Activated T-cell treated with anti-CD3 and anti-CD28 coated beads, Interleukin-2, amount 50 U/mL, for 72 hours (primary cell): ENCODE measurements at places on chromosomes 16 and 17.

DNA sequence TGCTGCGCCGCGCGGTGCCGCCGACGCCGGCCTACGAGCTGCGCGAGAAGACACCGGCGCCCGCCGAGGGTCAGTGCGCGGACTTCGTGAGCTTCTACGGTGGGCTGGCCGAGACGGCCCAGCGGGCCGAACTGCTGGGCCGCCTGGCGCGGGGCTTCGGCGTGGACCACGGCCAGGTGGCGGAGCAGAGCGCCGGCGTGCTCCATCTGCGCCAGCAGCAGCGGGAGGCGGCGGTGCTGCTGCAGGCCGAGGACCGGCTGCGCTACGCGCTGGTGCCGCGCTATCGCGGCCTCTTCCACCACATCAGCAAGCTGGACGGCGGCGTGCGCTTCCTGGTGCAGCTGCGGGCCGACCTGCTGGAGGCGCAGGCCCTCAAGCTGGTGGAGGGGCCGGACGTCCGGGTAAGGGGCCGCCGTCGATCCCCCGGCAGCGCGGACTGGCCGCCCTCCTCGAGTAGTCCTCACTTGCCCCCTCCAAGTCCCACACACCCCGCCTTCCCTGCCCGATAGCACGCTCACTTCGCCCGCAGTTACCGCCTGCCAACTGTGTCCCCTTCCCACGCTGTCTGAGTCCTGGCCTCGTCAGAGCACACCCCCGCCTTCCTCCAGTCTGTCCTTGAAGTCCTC lies 470 bp downstream of the MLYCD start:
- no peaks in the 10 kb centered on the region for H3K27me3 ChIP-seq
- peaks cover 31% of the 10 kb centered on the region for H3K4me1 ChIP-seq
- H3K4me3 ChIP-seq: peak overlapping the region; percentile 95
- H3K27ac ChIP-seq: peak overlapping the region; percentile 72

DNA sequence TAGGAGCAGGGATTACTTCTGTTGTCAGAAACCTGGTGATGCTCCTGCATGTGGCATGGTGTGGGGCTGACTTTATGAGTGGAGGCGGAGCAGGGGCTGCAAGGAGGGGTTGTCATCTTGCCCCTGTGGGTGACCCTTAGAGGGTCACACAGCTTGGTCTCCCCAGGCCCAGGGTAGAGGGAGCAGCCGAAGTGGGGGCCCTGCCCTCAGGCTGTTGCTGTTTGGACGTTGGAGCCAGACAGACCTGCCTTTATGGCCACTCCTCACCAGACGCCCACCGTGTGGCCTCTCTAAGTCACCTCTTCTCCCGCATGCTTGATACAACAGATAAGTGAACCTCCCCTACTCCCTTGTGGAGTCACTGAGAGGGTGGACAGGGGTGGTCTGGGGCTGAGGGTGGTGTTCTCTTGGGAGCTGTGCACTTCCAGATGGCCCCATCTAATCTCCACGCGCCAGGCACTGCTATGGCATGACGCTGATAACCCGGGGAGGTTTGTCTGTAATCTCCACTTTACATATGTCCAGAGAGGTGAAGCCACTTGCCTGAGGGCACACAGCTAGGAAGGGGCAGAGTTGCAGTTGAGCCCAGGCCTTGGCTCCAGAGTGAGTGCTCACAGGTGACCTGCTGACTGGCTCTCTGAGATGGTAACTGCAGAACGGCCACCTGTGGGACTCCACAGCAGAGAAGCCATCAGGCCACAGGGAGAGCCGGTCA lies 10.0 kb downstream of the MAP2K3 start:
- DNase-seq: no peak
- no peak overlapping the region for H3K27ac ChIP-seq
- H3K4me1 ChIP-seq: peaks cover 7% of the 10 kb centered on the region
- H3K27me3 ChIP-seq: no peaks in the 10 kb centered on the region
- H3K4me3 ChIP-seq: no peak overlapping the region

GRCh38 chr16:3952737-3953131 lies 72.2 kb upstream of the CREBBP start:
- DNase-seq: no peak
- H3K27me3 ChIP-seq: peaks cover 54% of the 10 kb centered on the region
- no peak overlapping the region for H3K27ac ChIP-seq

DNA sequence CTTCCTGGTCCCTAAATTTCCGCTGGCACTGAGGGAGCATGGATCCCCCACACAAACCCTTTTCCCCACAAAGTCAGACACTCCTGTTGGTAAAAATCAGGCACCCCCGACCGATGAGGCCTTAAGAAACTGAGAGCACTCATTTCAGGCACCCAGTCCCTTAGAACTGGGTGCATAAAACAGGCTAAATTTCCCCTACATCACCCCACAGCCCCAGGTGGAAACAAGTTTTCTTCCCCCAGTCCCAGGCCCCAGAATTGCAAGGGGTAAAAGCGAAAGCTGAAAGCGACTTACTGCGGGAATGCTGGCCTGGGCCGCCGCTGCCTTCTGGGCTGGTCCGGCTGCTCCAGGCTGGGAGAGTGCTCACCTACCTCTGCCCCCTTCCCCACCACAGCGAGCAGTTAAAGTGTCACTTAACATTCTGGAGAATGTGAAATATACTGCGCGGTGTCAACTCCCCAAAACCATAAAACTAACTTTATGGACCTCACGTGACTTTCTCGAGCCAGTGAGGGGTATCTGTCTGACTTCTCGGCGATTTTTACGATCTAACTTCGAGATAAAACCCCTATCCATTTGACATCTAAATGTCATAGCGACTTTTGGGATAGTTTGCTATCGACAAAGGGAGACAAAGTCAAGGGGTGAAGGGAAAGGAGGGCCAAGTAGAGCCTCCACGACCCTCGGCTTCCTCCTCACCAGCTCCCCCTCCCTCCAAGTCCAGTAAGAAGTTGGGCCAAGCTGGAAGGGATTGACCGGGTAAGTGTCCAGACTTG lies at the start of gene HOXB3:
TSS of gene HOXB3 (minus strand) at position 411 of the 776 bp plus-strand sequence. CDS start 37,767 bp downstream, outside the sequence.
- peaks cover 95% of the 10 kb centered on the region for H3K27me3 ChIP-seq
- peaks cover 52% of the 10 kb centered on the region for H3K4me1 ChIP-seq

GRCh38 chr16:28910086-28911031 lies 14.7 kb downstream of the RABEP2 start:
- H3K36me3 ChIP-seq: peaks cover 1% of the 10 kb centered on the region
- no peak for DNase-seq
- H3K27me3 ChIP-seq: no peaks in the 10 kb centered on the region
- H3K4me3 ChIP-seq: no peak overlapping the region

GRCh38 chr17:70116919-70117318 lies 41.9 kb downstream of the KCNJ16 start:
- H3K4me3 ChIP-seq: no peak overlapping the region
- H3K27me3 ChIP-seq: peaks cover 24% of the 10 kb centered on the region
- no peaks in the 10 kb centered on the region for H3K36me3 ChIP-seq

GRCh38 chr16:31535737-31536136 lies 8.0 kb downstream of the AHSP start:
- no peak overlapping the region for H3K4me3 ChIP-seq
- no peak for DNase-seq
- peaks cover 32% of the 10 kb centered on the region for H3K27me3 ChIP-seq
- H3K36me3 ChIP-seq: no peaks in the 10 kb centered on the region
- peaks cover 6% of the 10 kb centered on the region for H3K4me1 ChIP-seq

GRCh38 chr17:3027786-3028532 lies 35.4 kb downstream of the OR1D5 start:
- H3K36me3 ChIP-seq: peaks cover 8% of the 10 kb centered on the region
- H3K27ac ChIP-seq: no peak overlapping the region
- H3K4me3 ChIP-seq: no peak overlapping the region
- no peaks in the 10 kb centered on the region for H3K27me3 ChIP-seq

GRCh38 chr17:49021095-49021767 lies 24.0 kb downstream of the IGF2BP1 start:
- peaks cover 4% of the 10 kb centered on the region for H3K27me3 ChIP-seq
- DNase-seq: no peak
- H3K36me3 ChIP-seq: no peaks in the 10 kb centered on the region
- H3K4me3 ChIP-seq: no peak overlapping the region

- H3K27me3 ChIP-seq: peaks cover 5% of the 10 kb centered on the region
- no peak overlapping the region for H3K27ac ChIP-seq
- no peaks in the 10 kb centered on the region for H3K36me3 ChIP-seq
- no peak for DNase-seq
- H3K4me1 ChIP-seq: peaks cover 6% of the 10 kb centered on the region
Measured at GRCh38 chr17:37691807-37692206, 48.6 kb upstream of the DDX52 start.

DNA sequence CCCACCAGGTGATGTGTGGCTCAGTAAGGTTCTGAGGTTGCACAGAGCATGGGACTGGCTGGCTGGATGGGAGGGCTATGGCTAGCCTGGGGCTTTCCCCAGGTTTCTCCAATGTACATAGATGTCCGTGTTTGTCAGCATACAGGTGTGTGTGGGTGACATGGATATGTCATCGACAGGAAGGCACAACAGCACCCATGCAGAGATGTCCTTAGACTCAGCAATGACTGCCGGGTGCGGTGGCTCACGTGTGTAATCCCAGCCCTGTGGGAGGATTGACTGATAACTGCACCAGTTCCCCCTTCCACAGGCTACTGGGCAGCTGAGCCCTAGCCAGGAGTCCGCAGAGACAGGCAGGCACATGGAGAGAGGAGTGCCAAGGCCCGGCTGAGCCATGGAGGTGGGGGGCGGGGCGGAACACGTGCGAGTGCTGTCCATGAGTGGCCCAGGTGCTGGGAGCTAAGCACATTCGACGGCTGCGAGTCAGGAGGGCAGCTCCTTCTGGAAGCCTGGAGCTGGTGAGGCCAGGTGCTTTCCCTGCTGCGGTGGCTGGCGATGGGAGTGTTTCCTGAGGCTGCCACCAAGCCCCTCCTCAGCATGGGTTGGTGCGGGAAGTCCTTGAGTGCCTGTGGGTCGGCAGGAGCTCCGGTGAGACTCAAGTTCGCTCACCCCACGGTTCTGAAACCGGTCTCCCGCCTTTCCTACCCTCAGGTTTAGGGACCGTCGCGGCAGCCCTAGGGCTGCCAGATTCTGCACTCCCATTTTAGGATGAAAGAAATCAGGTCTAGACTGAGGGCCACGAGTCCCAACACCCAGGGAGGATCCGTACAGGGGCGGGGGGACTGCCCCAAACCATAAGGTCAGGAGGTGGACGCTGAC lies 858 bp upstream of the ASPSCR1 start:
- H3K36me3 ChIP-seq: peaks cover 3% of the 10 kb centered on the region
- H3K4me3 ChIP-seq: peak overlapping the region; percentile 99
- H3K4me1 ChIP-seq: peaks cover 40% of the 10 kb centered on the region
- peak overlapping the region; percentile 91 for H3K27ac ChIP-seq

GRCh38 chr17:1796800-1797199 lies 32.9 kb downstream of the SMYD4 start:
- H3K27me3 ChIP-seq: no peaks in the 10 kb centered on the region
- H3K4me1 ChIP-seq: no peaks in the 10 kb centered on the region
- DNase-seq: no peak
- peaks cover 1% of the 10 kb centered on the region for H3K36me3 ChIP-seq
- no peak overlapping the region for H3K27ac ChIP-seq
- no peak overlapping the region for H3K4me3 ChIP-seq

- H3K27ac ChIP-seq: no peak overlapping the region
- DNase-seq: no peak
- H3K36me3 ChIP-seq: no peaks in the 10 kb centered on the region
- no peaks in the 10 kb centered on the region for H3K27me3 ChIP-seq
- no peak overlapping the region for H3K4me3 ChIP-seq
Measured at GRCh38 chr16:16175296-16175695, 48.0 kb downstream of the ABCC6 start.

GRCh38 chr17:44530896-44531418 lies 26.3 kb upstream of the FZD2 start:
- H3K4me3 ChIP-seq: no peak overlapping the region
- H3K4me1 ChIP-seq: peaks cover 9% of the 10 kb centered on the region
- no peak overlapping the region for H3K27ac ChIP-seq
- no peaks in the 10 kb centered on the region for H3K27me3 ChIP-seq
- no peak for DNase-seq

DNA sequence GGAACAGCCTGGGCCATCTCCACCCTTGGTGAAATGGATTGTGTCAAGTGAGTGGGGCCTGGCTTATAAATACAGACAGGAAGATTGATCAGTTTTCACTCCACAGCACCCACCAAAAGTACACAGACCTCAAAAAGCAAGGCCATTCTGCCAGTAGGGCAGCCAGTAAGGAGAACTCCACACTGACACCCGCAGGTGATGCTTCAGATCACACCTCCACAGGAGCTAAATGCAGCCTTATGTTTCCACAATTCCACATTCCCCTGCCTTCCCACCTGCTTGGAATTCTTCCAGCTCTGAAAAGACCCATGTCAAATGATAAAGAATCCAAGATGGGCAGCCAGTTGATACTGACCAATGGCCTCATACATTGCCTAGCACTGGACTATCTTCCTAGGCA lies 191.1 kb downstream of the ZFHX3 start:
- peaks cover 7% of the 10 kb centered on the region for H3K27me3 ChIP-seq
- DNase-seq: peak; percentile 19
- H3K4me1 ChIP-seq: peaks cover 5% of the 10 kb centered on the region

GRCh38 chr16:80375973-80376372 lies 164.8 kb upstream of the DYNLRB2 start:
- no peak for DNase-seq
- H3K4me1 ChIP-seq: no peaks in the 10 kb centered on the region
- H3K4me3 ChIP-seq: no peak overlapping the region
- no peaks in the 10 kb centered on the region for H3K27me3 ChIP-seq

GRCh38 chr16:3362931-3363330 lies 7.2 kb downstream of the OR2C1 start:
- H3K4me1 ChIP-seq: peaks cover 14% of the 10 kb centered on the region
- peaks cover 19% of the 10 kb centered on the region for H3K36me3 ChIP-seq
- H3K4me3 ChIP-seq: no peak overlapping the region
- peaks cover 9% of the 10 kb centered on the region for H3K27me3 ChIP-seq
- no peak overlapping the region for H3K27ac ChIP-seq
- no peak for DNase-seq

GRCh38 chr17:31733326-31733725 lies 125.7 kb downstream of the COPRS start:
- H3K4me3 ChIP-seq: no peak overlapping the region
- H3K4me1 ChIP-seq: no peaks in the 10 kb centered on the region
- H3K27me3 ChIP-seq: peaks cover 4% of the 10 kb centered on the region
- no peak for DNase-seq
- H3K36me3 ChIP-seq: no peaks in the 10 kb centered on the region
- no peak overlapping the region for H3K27ac ChIP-seq

DNA sequence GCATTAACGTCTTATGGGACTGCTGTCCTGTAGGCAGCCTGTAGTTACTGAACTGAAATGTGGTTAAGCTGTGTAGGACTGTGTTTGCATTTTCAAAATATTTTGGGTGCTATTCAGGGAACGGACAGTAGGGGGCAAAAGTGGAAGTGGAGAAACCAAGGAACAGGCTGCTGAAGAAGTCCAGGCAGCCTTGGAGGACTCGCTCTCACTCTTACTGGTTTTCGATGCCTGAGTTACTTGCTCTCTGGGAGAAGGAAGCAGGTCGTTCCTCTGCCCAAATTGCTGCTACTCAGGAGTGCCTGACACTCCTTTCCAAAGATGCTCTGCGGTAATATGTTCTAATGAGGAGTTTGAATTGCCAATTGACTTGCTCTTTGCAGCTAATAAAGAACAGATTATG lies 64.5 kb upstream of the RBFOX1 start:
- H3K27ac ChIP-seq: no peak overlapping the region
- no peak overlapping the region for H3K4me3 ChIP-seq
- peaks cover 2% of the 10 kb centered on the region for H3K36me3 ChIP-seq
- no peaks in the 10 kb centered on the region for H3K27me3 ChIP-seq
- DNase-seq: peak; percentile 1
